ENCODE measurements at places on chromosomes 1 and 21.

DNA sequence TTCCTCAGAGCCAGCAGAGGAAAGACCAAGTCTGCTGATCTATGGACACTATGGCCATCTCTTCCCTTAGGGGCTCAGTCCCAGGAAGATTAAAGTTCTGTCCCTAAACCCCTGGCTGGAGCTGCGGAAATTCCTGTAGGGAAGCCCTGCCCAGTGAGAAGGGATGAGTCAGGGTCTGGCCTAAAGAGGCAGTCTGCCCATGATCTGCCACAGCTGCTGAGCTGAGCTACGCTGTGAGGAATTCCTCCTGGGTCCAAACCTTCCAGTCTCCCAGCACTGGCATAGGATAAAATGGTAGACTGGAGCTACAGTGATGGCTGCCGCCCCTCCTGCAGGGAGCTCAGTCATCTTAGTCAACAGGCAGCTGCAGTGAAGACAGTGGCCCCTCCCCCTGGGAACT lies 213.7 kb downstream of the BRINP2 start:
- no peak for DNase-seq

DNA sequence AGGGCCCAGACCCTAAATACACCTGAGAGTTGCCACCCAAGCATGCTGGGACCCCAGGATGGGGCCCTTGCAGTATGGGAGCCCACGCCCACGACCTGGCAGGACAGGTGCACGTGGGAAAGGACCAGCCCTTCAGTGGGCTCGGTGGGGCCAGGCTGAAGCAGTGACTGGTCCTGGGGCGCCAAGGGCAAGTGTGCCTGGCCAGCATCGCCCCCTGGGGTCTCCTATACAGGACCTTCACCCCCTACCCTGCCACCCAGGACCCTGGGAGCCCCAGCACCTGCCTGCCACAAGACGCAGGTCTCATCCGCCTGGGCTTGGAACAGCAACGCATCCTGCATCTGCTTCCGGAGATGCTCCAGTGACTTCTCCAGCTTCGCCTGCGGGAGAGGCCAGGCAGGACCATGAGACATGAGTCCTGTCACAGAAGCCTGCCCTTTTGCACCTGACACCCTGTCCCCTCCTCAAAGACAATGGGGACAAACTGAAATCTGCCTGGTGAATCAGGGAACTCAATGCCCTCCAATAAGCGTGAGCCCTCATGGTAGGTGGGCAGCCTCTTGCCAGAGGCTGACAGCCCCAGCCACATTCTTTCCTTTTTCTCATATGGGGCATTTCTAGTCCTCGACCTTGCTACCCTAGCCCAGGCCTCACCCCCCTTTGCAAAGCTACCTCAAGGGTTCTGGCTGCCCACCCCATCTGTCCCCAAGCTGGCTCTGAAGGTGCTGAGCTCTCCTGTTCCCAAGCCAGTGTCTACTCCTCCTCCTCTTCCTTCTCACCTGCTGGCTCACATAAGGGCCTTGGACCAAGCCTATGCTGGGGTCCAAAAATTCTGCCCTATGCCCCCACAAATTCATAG lies 4.6 kb downstream of the TRIM11 start:
- no peak for DNase-seq

GRCh38 chr1:202227997-202228401 lies 34.4 kb downstream of the LGR6 start:
- no peak for DNase-seq

- no peak for DNase-seq
These were observed 44.8 kb downstream of the GPR161 start for GRCh38 chr1:168091720-168092550.

- DNase-seq, result peak; percentile 83
These were observed 37.8 kb upstream of the BMP8A start for GRCh38 chr1:39453603-39454002.

DNA sequence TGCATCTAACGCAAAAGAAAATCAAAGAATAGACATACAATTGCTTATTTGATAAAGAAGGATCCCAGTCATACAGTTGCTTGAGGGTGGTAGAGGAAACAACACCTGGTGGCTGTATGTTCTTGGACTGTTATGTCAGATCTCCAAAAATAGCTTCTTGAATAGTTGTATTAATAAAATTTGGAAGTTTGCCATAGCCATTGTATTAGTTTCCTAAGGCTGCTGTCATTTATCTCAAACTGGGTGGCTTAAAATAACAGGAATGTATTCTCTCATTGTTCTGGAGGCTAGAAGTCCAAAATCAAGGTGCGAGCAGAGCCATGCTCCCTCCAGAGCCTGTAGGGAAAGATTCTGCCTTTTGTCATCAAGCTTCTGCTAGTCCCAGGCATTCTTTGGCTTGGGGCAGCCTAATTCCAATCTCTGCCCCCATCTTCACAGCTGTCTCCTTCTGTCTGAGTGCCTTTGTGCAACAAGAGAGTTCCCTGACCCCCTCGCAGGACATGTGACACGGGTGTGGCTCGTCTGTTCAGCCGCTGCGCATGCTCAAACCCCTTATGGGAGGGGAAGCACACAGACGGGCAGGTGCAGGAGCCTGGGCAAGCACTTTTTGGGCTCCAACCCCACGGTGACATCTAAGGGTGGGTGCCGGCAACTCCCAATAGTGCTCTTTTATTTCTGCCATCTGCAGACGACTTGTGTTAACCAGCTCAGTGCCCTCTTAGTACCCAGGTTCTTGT lies 21.7 kb upstream of the GRIK1 start:
- no peak for DNase-seq

DNA sequence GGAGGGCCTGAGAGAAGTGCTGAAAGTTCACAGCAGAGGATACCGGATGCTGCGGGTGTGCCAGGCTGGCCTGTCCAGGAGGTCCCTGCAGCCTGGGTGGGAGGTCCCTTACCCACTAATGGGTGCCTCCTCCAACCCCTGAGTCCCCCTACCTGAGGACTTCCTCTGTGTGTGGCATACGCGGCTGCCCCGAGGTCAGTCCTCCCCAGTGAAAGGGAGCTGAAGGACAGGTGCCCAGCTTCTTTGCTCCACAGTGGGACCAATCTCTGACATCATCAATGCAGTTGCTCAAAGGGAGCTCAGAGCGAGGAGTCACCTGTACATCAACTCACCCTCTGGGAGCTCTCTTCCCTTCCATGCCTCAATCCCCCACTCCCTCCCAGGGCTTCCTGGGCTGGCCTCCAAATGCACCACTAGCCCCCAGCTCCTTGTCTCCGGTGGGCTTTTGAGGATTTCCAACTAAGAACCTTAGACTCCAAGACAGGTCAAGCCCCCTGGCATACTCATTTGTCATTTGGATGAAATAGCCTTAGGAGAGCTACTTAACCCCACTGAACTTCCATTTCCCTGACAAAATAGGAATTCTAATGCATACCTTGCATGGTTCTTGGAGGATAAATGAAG lies 53.9 kb downstream of the PDE9A start:
- DNase-seq, result no peak

DNA sequence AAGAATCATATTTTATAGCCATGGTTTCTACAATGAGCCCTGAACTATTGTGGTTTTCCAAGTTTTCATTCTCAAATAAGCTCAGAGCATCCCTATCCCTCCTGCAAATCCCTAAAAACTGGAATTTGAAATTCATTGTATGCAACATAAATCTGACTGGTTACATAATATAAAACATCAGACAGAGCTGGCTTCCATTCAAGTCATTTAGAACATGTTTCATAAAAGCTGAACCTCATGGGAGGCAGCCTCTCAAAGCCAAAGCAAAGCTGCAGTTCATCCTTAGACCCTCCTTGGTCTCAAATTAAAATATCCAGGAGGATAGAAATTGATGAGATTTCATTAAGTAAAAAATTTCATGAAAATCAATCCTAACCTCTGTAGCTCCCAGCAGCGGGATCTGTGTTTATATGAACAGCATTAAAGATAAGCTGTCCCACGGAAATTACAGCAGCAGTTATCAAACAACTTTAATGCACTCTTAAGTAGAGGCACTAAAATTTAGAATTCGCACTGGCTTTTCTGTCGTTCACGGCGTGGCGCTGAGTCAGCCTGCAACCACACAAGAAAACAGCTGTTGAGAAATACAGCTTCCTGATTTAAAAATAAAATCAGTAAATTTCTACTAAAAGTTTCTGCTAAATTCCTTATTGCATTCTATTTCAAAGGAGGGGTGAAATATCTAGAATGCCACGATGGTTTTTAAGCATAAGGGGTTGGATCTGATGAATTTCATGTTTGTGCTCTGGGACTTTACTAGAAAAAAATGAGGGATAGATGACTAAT lies 99.9 kb upstream of the TIAM1 start:
- no peak for DNase-seq

DNA sequence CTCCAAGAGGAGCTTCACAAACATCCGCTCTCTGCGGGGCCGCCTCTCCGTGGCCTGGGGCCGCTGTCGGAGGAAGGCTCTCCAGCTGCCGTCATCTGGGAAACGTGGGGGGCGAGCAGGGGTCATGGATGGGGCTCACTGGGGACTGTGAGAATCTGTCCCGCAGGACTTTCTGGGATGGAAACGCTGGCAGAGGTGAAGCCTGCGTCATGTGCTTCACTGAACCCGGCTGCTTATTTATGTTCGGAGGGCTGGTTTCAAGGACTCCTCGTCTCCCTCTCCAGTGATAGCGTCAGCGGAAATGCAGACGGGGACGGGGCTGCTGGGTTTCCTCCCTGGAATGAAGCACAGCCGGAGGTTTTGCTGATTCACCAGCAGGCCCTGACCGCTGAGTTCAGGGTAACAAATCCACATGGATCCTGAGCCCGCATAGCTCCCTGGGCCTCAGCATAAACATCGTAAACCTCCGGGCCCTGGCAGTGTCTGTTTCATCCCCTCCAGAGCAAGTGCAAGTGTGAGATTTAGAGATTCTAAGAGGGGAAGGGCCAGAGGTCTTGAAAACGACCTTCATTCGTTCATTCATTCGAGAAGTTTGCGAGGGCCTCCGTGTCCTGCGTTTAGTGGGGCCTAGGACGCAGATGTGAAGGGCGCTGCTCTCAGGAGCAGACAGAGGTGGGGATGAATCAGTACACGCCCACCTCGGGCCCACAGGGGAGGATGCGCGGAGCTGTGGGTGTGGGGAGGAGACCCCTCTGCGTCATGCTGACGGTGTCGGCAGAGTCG lies 7.0 kb upstream of the POFUT2 start:
- DNase-seq, result peak; percentile 64

Data from right lobe of liver (tissue), 6 donors.